HS-27A (cell line): ENCODE measurements at places on chromosomes 1 and 21.
A peak's percentile ranks its signal among the peaks of the same experiment; 100 is the strongest.

- DNase-seq = no peak
Observed at GRCh38 chr1:29474274-29475244, 238.2 kb downstream of the PTPRU start.

GRCh38 chr1:236685205-236685916, 938 bp upstream of the ACTN2 start:
- DNase-seq = no peak

DNA sequence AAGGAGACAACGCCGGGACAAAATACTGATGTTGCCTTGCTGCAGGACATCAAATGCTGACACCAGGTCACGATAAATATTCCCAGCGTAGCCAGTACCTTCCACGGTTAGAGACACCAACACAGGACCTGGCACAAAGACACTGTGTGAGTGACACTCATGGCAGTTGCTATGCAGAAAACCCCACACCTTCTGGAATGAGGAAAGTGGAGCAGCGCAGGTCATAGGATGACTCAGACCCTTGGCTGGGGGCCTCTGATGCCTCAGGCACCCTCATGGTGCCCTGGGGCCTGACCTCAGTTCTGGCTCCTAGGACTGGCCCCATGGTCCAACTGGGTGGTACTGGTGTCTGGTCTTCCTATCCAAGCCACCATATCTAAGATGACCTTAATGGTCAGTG, 7.0 kb downstream of the DCST2 start:
- no peak for DNase-seq

DNA sequence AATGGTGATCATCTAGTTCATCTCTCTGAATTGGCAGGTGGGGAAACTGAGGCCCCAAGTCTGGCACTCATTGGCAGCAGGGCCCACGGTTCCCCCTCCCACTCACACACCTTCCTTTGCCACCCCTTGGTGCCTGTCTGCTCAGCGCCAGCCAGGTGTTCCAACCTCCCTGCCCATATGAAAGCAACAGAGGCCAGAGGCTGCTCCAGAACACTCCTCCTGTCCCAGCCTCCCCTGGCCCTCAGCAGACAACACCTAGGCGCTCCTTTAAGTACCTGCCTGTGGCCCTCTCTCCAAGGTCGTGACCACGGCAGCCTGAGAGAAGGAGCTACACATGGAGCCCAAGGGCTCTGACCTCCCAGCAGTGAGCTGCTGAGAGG, 362.3 kb upstream of the VAMP3 start:
- no peak for DNase-seq

DNA sequence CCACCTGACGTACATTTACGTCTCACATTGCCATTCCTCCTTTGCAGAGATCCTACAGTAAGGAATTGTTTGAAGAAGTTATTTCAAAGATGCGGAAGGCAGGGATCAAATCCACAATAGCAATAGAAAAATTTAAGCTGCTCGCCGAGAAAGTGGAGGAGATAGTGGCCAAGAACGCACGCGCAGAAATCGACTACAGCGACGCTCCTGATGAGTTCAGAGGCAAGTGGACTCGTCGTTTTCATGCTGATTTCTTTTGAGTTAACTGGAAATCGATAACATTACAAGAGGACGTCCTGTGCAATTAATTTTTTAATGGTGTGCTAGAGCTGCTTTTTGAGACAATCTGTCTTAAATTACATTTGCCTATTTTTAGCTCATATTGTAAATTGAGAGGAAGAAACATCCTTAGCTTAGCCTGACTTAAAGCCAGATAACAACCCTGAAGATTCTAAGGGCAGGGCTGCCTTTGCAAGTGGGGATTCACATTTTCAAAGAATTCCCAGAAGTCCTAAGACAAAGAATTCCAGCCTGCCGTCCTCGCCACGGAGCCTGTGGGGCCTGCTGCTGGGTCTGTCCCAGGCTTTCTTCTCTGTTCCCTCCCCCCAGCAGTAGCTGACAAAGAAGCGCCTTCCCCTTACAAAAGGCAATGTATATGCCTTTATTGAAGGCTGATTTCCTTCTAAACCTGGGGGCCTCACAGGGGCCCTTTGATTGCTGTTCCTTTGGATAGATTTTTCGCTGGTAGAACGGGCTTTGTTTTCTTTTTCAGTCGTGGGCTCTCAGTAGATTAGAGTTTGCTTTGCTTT, 31.6 kb upstream of the KIF1B start:
- no peak for DNase-seq

- DNase-seq = no peak
Observed at GRCh38 chr1:162242804-162243203, 133.8 kb downstream of the SPATA46 start.

- DNase-seq = no peak
Observed at GRCh38 chr1:54421101-54421504, 14.9 kb upstream of the SSBP3 start.

DNA sequence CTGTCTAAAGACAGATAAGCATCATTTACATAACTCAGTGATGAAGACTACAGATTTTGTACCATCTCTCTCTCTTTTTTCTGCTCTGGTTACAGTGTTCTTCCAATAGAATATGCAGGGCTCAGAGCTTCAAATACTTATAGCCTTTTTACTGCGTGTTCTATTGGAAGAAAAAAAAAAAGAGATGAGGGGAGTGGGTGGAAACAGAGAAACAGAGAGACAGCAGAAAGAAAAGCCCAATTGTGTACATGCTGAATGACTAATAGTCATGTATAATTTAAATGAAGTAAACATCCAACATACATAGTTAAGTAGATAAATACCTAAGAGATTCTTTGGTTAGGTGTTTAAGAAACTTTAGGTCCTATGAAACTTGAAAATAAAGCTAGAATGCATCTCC, 151.9 kb downstream of the HMCN1 start:
- no peak for DNase-seq

DNA sequence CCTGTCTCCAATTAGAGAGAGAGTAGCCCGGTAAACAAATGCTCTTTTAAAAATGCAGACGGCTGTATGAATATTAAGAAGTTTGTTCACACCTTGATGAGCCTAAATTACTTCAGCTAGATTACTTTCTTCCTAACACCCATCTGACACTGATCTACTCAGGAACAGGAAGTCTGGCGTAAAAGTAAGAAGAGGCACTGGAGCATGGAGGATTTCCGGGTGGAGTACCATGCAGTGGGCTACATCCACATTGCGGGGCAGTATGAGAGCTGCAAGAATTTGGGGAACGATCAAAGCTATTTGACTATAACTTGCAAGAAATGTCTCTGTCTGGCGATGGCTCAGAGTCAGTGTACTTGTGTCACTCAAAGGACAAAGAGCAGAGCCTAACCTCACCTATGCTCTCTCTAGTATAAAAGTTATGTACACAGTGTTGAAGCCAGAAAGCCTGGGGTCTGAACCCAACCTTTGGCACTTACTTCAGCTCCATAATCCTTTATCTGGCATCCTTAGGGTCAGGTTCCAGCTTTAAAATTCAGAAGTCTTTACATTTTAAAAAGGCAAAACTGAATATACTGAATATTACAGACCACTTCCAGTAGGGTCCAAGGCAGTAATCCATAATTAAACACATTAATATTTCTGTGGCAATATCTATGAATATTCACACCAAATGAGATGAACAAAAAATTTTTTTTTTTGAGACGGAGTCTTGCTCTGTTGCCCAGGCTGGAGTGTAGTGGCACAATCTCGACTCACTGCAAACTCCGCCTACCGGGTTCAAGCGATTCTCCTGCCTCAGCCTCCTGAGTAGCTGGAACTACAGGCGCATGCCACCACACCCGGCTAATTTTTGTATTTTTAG, 7.9 kb upstream of the GNPAT start:
- no peak for DNase-seq

GRCh38 chr1:41733021-41733420, 185.7 kb downstream of the HIVEP3 start:
- no peak for DNase-seq

GRCh38 chr1:172456344-172456769, 12.5 kb upstream of the PIGC start:
- DNase-seq = no peak

DNA sequence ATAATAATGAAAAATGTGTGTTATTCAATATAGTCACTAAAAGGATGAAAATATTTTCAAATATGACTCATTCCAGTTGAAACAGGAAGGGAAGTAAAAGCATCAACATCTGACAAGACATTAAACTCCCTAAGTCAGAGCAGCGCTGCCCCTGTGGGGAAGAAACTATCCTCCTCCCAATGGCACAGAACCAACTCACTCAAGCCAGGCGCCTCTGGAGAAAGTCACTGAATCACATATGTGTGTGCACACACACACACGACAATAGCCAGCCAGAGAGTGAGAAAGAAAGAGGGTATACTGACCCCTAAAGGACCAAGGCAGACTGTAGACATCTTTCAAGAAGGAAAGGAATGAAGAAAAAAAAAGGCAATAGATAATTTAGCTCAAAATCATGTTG, 126.9 kb downstream of the SETD4 start:
- DNase-seq = peak; percentile 68

DNA sequence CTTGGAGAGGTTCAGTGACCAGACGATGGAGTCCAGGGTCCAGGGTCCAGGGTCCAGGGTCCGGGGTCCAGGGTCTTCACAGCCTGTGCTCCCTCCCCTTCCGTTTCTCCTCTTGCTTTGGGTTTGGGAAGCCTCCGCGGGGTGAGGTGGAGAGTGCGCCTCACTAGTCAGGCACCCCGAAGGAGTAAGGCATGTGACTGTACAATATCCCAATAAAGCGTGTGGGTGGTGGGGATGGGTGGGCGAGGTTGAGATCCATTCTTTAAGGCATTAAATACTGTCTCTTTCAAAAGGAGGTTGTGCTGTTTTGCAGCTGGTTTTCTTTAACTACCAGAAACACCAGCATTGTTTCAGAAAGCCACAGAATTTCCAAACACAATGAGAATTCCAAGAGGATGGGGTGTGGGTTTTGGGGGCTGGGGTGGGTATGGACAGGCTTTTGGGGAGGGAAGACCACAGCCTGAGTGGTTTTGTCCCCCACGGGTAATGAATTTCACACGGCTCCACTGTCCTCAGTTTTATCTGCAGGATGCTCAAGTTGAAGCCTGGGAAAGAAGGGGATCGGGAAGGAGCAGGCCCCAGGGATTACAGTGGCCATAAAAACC, 65.7 kb downstream of the KIF26B start:
- DNase-seq = no peak

- peak; percentile 17 for DNase-seq
Observed at GRCh38 chr1:100734676-100735075, 15.1 kb downstream of the VCAM1 start.

- DNase-seq = no peak
Observed at GRCh38 chr1:89603651-89604413, 29.1 kb upstream of the LRRC8C start.

- peak; percentile 4 for DNase-seq
Observed at GRCh38 chr1:231421546-231421970, 529 bp downstream of the EGLN1 start.

- no peak for DNase-seq
Observed at GRCh38 chr1:100485855-100486258, 52.1 kb upstream of the GPR88 start.

GRCh38 chr1:181014477-181015250, 8.0 kb downstream of the STX6 start:
- DNase-seq = no peak

- no peak for DNase-seq
Observed at GRCh38 chr1:40352126-40352525, 21.4 kb upstream of the SMAP2 start.

DNA sequence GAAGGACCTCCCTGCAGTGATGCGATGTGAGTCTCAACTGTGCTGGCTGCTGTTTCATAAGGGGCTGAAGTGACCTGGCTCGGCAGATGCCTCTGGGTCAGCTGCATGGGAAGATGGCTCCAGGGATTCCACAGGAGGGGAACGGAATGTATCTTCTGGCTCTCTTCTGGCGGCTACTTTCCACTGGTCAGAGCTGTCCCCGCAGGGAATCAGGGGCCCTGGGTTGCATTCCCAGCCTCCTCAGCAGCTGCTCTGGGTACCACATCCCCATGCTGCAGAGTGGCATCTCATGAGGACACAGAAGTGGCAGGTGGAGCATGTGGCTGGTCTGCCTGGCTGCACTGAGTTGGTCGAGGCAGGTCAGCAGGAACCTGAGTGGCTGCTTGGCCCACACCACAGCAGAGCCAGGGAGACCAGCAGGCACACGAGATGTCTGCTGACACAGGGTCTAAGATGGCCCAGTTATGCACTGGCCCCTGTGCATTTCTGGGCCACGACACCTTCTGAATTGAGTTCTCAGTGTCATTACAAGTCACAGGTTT, 42.8 kb downstream of the POFUT2 start:
- DNase-seq = no peak

DNA sequence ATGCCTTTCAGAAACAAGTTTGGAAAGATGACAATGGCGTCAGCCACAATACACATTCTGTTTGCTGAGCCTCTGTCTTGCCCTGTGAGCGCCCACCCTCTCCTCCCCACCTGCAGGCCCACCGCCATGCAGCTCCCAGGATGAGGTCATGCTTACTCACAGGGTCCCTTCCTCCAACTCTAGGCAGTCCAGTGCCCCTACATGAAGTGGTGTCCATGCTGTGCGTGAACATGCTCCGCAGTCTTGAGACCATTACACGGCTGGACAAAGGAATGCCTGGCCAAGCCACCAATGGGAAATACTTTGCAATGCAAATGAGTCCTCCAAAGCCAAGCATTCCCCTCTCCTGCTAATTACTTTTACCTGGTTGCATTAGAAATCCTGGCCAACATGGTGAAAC, 92.2 kb downstream of the CD58 start:
- no peak for DNase-seq

- DNase-seq = no peak
Observed at GRCh38 chr1:151526735-151527525, 13.2 kb upstream of the TUFT1 start.

GRCh38 chr1:235105051-235106043, 23.3 kb downstream of the TOMM20 start:
- DNase-seq = no peak

- no peak for DNase-seq
Observed at GRCh38 chr21:38709876-38710275, 95.9 kb upstream of the ETS2 start.

DNA sequence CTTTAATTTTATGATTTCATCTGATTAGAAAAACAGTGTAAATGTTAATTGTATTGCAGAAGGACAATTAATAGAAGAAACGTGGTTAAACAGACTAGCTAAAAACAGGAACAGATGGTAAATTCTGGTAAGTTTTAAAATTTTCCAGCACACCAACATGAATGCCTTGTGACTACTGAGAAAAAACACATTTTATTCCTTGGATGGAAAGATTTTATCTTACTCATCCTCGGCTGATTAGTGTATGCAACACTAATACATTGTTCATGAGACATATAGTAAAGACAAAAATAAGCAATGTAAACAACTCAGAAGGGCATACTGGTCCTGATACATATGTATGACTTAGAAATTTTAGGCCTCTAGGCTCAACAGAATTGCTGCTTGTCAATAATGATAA, 4.9 kb upstream of the AK5 start:
- no peak for DNase-seq
